GM03348 (cell line): ENCODE measurements at places on chromosomes 16 and 17.

- DNase-seq: peak; percentile 78
These were observed 138.0 kb upstream of the NUDT7 start for GRCh38 chr16:77584205-77584859.

GRCh38 chr16:29842732-29843346 is 20.2 kb downstream of the CDIPT start:
- no peak for DNase-seq

DNA sequence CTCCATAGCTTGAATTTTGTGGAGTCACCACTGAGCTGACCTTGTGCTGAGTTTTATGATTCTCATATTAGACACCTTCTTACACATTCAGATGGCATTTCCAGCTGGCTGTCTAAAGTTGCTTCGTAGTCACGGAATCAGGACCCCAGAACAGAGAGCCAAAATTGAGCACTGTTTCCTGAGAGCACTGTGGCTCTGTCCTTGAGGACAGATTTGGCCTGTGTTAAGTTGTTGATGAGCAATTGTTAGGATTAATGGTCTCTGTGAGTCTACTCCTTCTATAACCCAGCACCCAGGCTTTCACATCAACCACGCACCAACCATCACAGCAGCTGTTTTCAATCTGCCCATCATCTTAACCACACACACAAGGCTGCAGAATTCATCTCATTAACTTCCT is 277.5 kb upstream of the HSBP1 start:
- peak; percentile 79 for DNase-seq

- DNase-seq: no peak
These were observed 21.6 kb upstream of the CDH1 start for GRCh38 chr16:68715471-68715870.

DNA sequence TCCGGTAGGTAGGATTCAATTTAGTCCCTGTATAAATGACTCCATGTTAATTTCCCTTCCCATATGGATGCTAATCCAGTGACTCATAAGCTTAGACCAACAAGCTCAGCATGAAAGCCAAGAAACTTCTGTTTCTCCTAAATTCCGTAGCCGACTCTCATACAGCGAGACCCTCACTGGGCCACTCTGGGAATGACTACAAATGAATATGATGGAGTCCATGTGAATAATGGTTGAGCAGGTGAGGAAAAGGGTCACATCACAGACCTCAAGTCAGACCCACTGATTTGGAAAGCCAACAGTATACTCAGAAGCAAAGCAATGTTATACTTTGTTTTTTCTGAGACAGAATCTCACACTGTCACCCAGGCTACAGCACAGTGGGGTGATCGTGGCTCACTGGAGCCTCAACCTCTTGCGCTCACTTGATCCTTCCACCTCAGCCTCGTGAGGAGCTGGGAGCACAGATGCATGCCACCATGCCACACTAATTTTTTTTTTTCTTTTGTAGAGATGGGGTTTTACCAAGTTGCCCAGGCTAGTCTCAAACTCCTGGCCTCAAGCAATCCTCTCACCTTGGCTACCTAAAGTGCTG is 14.6 kb downstream of the RSL1D1 start:
- DNase-seq: peak; percentile 72

GRCh38 chr16:57500578-57501111 is 14.4 kb upstream of the DOK4 start:
- DNase-seq: peak; percentile 3

- DNase-seq: no peak
These were observed 10.4 kb downstream of the KCNH6 start for GRCh38 chr17:63533433-63534077.

DNA sequence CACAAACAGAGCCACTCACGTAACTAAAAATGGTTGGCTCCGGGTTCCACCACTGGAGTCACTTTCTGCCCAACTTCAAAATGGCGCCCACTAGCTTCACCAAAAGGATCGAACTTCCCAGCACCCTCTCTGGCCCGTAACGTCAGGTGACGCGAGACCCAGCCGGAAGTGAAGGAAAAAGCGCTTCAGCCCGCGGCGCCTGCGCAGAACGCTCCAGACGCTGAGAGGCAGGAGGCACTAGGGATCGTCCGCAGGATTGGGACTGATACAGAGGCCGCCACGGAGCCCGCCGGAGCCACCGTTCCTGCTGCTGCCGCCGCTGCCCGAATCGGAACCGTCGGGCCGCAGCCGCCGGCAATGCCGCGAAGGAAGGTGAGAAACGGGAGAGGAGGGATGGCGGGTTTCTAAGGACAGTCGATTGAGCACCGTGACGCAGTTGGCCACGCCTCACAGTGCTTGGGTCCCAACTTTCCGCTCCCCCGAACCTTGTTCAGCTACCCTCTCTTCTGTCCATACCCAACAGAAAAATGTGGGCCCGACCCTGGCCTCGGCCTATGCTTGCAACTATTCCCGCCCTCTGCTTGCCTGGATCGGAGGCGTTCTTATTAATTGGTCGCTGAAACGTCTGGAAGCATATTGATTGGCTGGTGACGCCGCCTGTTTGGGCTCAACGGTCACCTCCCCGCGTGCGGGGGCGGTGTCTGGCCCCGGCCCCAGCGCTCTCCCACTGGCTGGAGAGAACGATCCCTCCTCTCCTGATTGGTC is at the start of gene KAT7:
KAT7 (plus strand) TSS at position 204 of the 765 bp plus-strand sequence; CDS start at position 358, 154 bp downstream.
- DNase-seq: peak; percentile 99

GRCh38 chr17:47703671-47704070 is 9.7 kb downstream of the TBKBP1 start:
- DNase-seq: no peak

DNA sequence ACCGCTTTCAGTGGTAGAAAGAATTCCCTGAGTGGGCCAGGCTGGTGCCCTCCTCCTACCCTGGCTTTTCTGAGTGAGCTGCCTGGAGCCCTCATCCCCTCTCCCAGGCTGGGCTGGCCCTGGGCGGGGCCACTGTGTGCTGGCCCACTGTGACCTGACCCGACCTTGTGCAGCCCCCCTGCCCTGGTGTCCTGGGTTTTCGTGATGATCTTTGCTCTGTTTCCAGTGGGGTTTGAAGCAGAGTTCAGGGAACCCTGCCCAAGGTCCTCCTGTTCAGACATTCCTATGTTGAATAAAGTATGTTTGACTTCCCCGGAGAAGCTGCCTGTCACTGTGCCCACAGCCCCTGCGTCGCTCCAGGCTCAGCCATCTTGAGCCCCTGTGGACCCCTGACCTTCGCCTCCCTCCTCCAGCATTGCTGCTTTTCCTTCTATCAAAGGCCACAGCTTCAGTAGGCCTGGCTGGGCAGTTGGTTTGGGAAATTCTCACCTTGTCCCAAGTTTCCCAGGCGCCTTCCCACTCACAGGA is 13.7 kb upstream of the NAGLU start:
- DNase-seq: no peak

- DNase-seq: peak; percentile 11
These were observed 487 bp downstream of the POLG2 start for GRCh38 chr17:64496348-64496785.

- DNase-seq: no peak
These were observed 64.3 kb downstream of the AP2B1 start for GRCh38 chr17:35651467-35651866.

- peak; percentile 19 for DNase-seq
These were observed 77.4 kb downstream of the SKAP1 start for GRCh38 chr17:48352630-48353029.

DNA sequence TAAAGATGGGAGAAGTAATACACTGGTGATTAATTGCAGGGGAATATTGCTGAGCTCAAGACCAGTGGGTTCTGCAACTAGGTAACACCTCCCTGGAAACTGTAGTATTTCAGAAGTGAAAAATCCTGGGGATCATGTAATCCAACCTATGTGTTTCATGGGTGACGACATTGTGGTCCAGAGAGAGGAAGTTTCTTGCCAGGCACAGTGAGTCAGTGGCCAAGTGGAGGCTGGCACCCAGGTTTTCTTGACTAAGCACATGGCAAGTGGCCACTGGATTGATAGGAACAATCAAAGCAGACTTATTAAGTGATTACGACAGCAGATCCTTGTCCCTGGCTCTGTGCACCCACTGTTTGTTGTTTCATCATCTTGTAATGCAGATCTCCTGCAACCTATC is 14.6 kb upstream of the CIITA start:
- DNase-seq: peak; percentile 35

GRCh38 chr16:87463722-87464690 is 28.8 kb downstream of the ZCCHC14 start:
- DNase-seq: peak; percentile 71

DNA sequence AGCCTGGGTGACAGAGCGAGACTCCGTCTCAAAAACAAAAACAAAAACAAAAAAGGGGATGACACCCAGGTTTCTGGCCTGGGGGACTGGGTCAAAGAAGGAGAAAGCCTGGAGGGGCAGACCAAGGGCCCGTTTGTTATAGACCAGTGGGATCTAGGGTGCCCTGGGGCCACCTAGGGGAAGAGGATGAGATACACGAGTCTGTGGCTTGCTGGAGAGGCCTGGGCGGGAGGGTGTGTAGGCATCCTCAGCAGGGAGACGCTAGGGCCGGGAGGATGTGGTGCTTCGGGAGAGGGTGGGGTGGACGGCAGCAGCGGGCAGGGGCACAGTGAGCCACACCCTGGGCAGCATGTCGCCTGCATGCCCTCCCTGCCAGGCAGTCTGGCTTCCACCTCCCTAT is 17.1 kb upstream of the CRK start:
- no peak for DNase-seq

- DNase-seq: peak; percentile 6
These were observed 826 bp upstream of the MPO start for GRCh38 chr17:58281511-58282011.

GRCh38 chr17:81090361-81091136 is 55.6 kb downstream of the BAIAP2 start:
- peak; percentile 73 for DNase-seq

DNA sequence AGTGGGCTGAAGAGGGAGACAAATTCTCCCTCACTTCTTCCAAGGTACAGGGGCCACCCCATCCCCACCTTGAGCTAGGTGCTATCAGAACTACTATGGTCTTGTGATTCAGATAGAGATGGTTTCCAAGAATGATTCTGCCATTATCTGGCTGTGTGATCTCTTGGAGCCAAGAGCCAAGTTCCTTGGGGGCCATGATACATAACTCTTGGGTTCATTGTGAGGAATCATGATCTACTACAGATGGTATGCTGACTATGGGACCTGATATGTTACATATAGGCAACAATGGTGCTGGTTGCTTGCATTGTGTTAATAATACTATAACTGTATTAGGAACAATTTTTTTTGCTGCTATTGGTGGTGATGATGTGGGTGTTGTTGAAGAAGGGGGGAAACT is 45.7 kb downstream of the DYNLRB2 start:
- no peak for DNase-seq

- no peak for DNase-seq
These were observed 35.1 kb downstream of the GLP2R start for GRCh38 chr17:9860851-9861250.

- DNase-seq: peak; percentile 58
These were observed 6.0 kb upstream of the KRT38 start for GRCh38 chr17:41446806-41447205.

- DNase-seq: no peak
These were observed 382.1 kb downstream of the RBFOX1 start for GRCh38 chr16:7714775-7715174.
